ENCODE measurements at places on chromosomes 2 and 18. TPM values are rescaled to one million over a fixed set of nuclear protein-coding genes. Genes with fewer than 3 reads are reported as not detected.

DNA sequence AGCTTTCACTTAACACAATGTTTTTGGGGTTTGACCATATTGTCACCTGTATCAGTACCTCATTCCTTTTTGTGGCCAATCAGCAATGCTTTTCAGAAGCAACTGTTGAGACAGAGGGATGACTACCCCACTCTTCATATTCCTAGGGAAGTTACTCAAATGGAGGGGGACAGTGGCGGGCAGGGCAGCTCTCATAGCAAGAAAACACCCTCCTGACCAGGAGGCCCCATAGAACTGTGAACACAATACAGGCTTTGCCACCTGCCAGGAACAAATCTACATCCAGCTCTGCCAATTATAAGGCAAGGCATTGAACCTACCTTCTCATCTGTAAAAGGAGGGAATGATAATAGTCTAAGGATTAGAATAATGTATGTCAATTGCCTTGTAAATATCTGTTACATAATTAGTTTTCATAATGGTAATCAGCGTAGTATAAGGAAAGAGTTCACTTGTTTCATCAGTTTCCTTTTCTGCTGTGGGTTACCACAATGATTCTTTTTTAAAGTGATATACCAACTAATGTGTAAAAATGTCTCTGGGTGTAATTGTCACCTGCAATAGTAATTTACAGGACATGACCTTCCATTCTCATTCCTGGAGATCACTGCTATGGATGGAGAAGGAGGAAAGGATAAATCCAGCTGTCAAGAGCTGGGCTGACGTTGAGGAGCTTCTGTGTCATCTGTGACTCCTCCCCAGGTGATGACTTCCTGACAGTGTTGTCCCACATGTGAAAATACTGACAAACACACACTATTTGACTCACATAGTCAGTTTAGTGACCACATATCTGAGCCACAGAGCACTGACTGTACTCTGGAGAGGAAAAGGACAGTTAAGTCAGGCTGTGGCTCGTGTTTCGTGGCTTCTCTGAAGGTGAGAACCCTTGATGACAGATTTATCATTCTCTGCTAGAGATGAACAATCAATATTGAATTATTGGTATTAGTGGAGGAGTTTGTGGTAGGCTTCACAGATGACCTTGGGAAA, 13.5 kb downstream of the ALPK2 start:
- DNase-seq, result no peak

DNA sequence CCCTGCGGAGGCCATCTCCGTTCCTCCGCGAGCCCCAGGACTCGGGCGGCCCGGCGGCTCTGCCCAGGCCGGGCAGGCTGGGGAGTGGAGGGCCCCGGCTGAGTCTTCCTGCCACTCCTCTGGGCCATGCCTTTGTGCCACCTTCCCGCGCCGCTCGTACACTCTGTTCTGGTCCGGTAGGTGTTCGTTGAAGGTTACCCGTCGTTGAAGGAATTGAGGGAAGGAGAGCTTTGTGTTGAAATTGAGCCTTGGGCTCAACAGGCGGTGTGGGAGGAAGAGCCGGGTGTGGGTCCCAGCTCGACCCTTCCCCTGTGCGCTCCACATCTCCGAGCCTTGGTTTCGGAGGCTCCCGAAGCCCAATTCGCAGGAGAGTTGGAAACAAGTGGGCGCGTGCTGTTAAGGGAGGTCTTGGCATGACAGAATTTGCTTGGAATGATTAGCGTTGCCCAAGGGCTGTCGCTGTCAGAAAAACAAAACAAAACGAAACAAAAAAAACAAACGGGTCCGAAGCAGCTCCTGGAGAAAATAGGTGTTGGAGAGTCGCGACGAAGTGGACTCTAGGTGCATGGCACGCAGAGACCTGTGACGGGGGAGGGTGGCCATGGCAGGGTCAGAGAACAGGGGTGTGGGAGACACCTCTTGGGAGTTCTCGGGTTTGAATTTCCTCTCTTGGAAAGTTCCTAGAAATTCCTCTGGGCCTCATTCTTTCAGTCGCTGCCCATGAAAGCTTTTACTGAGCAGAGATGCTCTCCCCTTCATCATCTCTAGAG, 1.2 kb upstream of the MZT2A start:
- DNase-seq, result no peak

DNA sequence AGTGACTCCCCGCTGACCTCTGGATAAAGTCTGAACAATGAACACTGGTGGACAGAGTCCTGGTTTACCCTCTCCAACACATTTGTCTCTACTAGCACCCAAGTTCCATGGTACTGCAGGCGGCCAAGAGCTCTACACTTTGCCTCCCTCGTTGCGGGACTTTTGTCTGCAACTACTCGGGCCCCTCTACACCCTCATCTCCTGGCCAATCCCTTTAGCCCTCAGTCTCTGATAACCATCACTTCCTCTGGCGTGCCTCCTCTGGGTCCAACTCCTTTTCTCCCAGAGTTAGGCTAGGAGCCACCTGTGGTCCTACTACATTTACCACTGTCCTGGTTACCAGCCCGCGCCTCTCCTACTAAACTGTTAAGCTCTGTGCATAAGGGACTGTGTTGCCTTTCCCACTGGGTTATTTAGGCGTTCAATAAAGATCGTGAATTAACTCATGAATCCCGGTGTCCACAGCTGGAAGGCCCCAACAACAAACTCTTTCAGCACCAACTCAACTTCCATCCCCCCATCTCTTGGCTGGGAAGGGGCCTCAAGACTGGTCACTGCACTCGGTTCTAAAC, 757 bp downstream of the HDHD2 start:
- DNase-seq, result no peak

DNA sequence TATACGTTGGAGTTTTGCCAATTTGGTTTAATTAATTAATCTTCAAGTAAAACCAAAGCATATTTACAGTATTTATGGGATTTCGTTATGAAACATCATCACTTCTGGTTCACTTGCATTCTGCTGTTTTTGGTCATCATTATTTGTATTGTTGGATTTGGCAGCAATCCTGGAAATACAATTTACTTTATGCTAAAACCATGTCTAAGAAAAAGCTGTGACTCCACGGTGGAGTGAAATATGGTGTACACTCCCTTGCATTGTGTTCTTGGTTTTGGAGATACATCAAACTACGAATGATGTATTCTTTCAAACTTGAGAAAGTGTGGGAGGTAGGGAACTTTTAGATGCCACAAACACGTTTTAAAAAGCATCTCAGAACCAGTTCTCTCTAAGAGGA, 106.4 kb downstream of the CTAGE1 start:
- DNase-seq, result no peak

GRCh38 chr2:150853263-150853662, 365.8 kb upstream of the RND3 start:
- no peak for DNase-seq

DNA sequence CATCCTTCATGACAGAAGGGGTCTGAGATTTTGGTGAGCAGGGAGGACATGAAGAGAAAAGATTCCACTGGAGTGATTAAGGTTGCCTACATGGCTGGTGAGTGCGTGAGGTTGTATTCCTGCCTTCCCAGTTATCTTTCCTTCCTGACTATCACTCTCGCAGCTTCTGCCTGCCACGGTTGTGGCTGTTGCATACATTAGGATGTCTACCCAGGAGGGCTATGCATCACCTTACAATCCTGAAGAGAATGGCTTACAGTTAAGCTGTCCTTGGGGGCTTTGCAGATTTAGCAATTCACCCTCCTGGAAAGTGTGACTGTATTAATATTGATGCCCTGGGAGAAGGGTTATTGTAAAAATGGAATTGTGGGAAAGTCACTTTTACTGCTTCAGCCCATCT, 571.0 kb downstream of the TSN start:
- DNase-seq, result no peak

DNA sequence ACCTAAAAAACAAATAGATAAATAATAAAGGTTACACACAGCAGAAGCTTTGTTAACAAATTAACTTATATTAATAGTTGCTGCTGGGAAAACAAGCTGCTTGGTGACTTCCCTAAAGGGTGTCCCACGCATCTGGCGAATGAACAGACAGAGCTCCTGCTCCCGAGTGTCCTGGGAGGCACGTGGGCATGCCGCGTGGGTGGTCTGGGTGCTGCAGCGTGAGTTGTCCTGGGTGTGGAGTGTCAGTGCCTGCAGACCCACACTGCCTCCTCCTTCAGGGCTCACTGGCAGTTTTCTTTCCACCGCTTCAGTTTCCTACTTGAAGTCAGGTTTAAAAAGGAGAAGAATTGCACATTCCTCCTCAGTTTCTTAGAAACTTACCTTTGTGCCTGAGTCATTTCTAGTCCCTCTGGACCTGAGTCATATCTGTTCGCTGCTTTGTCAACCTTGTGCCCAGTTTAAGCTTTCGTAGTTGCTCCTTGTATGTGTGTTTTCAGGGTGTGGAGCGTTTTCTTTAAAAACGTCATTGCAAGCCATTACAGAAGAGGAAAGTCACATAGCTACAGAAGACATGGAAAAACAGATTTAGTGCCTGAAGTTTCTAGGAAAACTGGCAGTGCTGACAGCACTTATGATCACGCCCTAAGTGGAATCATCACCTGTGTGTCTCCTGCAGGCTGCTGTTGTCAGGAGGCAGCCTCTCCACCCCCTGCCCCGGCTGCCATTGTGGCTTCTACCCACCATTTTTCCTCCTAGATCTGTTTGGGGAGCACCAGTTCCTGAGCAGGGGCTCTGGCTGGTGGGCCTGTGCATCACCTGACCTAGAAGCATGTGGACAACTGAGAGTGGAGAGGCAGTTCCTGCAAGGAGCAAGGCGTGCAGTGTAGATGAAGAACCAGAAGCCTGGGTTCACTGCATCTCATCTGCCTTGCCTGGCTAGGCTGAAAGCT, 24.5 kb downstream of the IMPA2 start:
- no peak for DNase-seq

GRCh38 chr2:5563411-5563810, 128.8 kb upstream of the SOX11 start:
- no peak for DNase-seq

DNA sequence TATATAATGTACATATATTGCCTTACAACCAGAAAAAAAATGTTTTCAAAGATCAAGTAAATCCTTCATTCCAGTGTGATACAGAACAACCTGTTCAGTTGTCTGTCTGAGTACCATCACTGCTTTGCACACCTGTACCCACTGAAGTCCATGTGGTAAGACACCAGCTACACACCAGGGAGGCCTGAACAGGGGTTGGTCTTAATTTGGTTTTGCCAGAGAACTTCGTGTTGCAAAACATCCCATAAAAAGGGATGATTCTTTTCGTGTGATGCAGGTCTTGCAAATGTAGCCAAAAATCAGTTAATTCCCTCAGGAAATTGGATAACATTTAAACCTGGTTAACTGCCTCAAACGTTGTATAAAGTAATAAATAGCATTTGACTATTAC, 73.7 kb upstream of the SLC1A4 start:
- DNase-seq, result no peak

GRCh38 chr2:195477248-195477995, 179.6 kb upstream of the SLC39A10 start:
- no peak for DNase-seq

- DNase-seq, result no peak
These were observed 29.5 kb downstream of the INPP4A start for GRCh38 chr2:98473995-98474780.

- no peak for DNase-seq
These were observed 44.6 kb downstream of the HAUS1 start for GRCh38 chr18:46148810-46149209.

DNA sequence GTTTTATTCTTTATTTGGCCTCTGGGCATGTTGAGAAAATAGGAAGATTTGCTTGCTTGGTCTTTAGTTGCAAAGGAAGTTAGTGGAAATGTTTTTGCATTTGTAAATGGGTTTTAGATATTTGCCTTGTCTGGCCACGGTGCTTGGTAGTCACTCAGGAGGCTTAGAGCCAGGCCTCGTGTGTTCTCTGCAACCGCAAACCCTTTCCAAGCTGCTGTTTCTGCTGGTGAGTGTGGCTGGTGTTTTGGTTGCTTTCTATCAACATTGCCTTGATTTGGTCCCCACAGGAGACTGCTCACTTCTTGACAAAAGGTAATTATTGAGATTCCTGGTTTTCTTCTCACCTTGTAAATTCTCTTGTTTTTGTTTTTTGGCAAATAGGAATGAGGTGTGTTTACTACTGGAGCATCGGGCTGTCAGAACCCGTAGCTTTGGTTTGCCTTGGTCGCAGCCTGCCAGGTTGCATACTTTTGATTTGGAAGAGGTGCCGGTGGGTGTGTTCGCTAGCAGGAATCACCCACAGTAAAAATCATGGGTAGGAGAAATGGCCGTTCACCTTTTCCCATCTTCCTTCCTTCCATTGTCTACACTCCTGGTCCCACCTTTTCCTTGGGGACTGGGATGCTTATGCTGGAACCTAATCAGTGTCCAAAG, 15.8 kb downstream of the ASAP2 start:
- DNase-seq, result no peak

DNA sequence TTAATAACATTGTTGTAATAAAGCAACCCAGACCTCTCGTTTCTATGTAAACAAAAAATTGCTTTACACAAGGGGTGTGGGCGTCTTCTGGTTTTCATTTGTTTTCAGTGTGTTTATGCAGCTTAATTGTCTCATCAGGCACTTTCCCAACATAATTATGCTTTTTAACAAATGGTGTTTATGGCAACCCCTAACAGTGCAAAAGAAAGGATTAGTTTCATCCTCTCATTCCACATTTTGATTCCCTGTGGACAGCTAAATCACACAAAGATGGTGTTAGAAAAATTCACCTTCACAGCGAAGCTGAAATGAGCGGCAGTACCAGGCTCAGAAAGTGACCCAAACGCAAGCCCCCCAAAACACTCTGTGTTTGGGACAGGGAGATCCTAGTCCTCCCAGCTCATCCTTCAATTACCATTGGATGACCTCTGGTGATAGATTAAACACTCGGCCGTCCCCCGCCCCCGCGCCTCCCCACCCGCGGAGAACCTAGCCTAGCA, 724 bp downstream of the FTCDNL1 start:
- no peak for DNase-seq

GRCh38 chr2:120809151-120809550, 73.5 kb downstream of the GLI2 start:
- no peak for DNase-seq

DNA sequence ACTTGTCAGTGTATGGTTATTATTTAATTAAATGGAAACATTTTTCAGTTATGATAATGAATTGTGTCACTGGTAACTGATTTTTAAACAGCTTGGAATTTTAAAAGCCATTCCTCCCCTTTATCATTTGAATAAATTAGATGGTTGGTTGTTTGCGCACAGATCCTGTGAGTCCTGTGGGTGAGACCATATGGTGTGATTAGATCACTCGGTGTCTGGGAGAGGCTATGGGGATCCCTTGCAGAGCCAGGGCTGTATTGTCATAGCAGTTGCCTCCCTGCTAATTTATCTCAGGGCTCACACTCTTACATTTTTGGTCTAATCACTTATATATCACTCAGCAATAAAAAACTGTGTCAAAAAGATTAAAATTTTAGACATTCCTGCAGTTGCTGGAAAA, 133.5 kb downstream of the ASXL3 start:
- DNase-seq, result no peak

- DNase-seq, result no peak
These were observed 330.3 kb upstream of the THUMPD2 start for GRCh38 chr2:40109381-40109780.

- DNase-seq, result no peak
These were observed 20.4 kb upstream of the TDRD15 start for GRCh38 chr2:21103274-21103891.

The EEF1B2 gene
- total RNA-seq, result 654 TPM

The POTEI gene
- total RNA-seq, result not detected

The GALNT5 gene
- 3.1 TPM for total RNA-seq

The RUFY4 gene
- total RNA-seq, result not detected

The TWIST2 gene
- 4.2 TPM for total RNA-seq

The ASPRV1 gene
- total RNA-seq, result 0.07 TPM

The NEU2 gene
- not detected for total RNA-seq

The GAL3ST2 gene
- total RNA-seq, result not detected

The SCN9A gene
- total RNA-seq, result 7.2 TPM

The L3MBTL4 gene
- 9.8 TPM for total RNA-seq

The NETO1 gene
- 7.1 TPM for total RNA-seq

The RHOB gene
- 204 TPM for total RNA-seq

The OSR1 gene
- total RNA-seq, result 0.04 TPM

The TRIM54 gene
- total RNA-seq, result 0.27 TPM

The ST8SIA3 gene
- not detected for total RNA-seq

The COL6A3 gene
- total RNA-seq, result 81.9 TPM

Data from kidney epithelial cell (primary cell).